Renal pelvis (tissue), 12 donors: ENCODE measurements at places on chromosomes 12 and 14. TPM values are rescaled to one million over a fixed set of nuclear protein-coding genes. Genes with fewer than 3 reads are reported as not detected.

ATXN2 gene
- 58.6 TPM for polyA plus RNA-seq

CCDC60 gene
- polyA plus RNA-seq = 0.19 TPM

- no peak for DNase-seq
These were observed 20.7 kb downstream of the VTI1B start for GRCh38 chr14:67653651-67654280.

GRCh38 chr12:117013726-117014125 is 85.5 kb downstream of the TESC start:
- no peak for DNase-seq

DNA sequence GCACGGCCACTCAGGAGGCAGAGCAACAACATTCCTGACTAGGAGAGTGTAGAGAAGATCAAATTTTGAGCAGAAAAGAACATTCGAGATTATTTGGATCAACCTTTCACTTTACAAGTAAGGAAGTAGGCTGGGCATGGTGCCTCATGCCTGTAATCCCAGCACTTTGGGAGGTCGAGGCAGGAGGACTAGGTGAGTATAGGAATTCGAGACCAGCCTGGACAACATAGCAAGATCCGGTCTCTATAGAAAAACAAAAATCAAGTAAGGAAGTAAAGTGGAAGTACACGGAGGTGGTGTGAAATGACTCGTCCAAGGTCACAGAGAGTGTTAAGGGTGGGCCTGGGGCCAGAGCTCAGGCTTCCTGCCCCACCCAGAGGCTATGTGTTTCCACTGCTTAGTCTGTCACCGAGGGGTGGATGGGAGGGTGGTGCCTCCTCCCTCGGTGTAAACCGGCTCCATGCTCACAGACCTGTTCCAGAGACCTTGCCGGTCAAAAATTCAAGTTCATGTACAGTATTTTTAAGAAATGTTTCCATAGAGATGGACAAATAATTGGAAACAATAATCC is 51.9 kb downstream of the MAP1LC3B2 start:
- DNase-seq = no peak

- DNase-seq = no peak
These were observed 473.5 kb downstream of the PRKD1 start for GRCh38 chr14:29454026-29454693.

CLEC4C gene
- not detected for polyA plus RNA-seq

FGD4 gene
- 21.2 TPM for polyA plus RNA-seq

GRCh38 chr14:91318911-91319310 is 74.4 kb upstream of the GPR68 start:
- DNase-seq = no peak
